ENCODE measurements at places on chromosomes 3 and 15.

- no peak for DNase-seq
Observed at GRCh38 chr3:169133178-169134161, 530.0 kb downstream of the MECOM start.

DNA sequence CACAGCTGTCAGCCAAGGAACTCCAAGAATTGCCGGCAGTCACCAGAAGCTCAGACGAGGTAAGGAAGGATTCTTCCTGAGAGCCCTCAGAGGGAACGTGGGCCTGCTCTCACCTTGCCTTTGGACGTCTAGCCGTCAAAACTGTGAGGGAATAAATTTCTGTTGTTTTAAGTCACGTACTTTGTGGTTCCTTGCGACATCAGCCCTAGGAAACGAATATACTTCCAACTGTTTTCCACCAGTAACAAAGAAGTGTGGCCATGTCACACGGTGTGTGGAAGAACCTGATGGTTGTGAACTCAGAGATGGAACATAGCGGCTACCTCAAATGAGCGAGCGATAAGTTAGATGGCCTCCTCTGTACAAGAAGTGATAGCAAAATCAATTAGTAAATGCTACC is 41.0 kb upstream of the B3GNT5 start:
- no peak for DNase-seq

- no peak for DNase-seq
Observed at GRCh38 chr3:102466001-102466400, 31.2 kb downstream of the ZPLD1 start.

DNA sequence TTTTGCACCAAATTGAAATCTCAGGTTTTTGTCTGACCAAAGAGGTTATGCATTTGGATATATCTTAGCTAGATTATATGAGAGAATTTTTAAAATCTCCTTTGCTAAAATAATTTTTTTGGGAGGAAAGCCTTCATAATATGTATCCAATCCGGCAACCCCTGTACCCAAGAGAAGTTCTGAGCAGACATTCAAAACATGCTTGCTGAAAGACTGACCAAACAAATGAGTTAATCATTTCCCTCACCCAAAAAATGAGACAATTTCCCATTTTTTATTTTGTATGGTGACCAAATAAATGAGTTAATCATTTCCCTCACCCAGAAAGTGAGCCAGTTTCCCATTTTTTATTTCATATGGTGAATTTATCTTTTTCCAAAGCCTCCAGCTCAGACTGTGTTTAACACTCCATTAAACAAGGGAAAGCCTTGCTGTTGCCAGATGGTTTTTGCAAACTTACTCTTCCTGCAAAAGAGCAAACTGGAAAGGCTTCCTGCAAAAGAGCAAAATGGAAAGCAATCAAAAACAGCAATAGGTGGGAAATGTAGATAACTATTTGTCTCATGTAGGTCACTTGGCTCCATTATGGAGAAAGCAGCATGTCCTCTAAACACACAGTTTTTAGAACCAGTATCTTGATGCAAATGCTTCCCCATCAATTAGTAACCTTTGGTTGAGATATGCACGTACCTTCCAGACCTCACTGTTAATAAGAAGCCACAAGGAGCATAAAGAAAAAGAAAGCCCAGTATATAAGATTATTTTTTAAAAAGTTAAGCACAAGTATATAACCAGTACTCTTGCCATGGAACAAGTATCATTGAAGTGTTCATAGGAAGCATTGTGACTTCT is 78.4 kb upstream of the OSTN start:
- DNase-seq = no peak

- no peak for DNase-seq
Observed at GRCh38 chr15:83178869-83179325, 28.7 kb downstream of the HDGFL3 start.

GRCh38 chr3:105868431-105868741 is 426 bp downstream of the CBLB start:
- peak; percentile 13 for DNase-seq

DNA sequence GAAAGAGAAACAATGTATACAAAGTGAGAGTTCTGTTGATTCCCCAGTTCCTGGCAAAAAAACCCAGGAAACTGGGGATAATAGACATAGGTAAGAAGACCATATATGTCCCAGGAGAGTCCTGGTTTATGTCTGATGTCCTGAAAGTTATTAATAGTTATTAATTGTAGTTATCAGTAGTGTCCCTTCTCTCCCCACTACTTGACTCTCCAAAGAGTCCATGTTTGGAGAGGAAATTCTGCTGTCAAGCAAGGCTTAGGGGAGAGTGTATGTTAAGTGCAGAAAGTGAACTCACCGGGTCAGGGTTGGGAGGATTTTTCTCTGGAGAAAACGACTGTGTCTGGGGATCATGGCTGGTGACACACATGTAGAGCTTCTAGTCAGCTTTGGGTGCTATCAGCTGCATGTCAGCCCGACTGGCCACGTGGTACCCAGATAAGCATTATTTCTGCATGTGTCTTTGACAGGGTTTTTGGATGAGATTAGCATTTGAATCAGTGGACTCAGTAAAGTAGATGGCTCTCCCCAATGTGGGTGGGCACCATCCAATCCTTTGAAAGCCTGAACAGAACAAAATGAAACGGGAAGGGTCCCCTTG is 80.4 kb downstream of the CACNA2D3 start:
- DNase-seq = no peak

GRCh38 chr3:134709076-134709475 is 58.3 kb upstream of the KY start:
- no peak for DNase-seq

DNA sequence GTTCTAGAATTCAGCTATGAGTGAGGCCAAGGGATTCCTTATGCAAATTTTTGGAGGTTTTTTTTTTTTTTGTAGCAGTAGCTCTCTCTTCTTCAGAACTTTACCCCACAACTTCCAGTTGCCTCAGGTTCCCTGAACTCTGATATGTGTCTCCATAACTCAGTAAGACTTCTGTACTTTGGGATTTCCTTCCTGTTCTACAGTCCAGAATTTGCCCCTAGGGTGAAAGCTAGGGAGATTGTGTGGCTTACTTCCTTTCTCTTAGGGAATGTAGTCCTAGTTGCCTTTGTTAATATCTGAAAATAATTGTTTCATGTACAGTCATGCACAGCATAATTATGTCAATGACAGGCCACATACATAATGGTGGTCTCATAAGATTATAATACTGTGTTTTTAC is 30.8 kb downstream of the LRRC28 start:
- no peak for DNase-seq

DNA sequence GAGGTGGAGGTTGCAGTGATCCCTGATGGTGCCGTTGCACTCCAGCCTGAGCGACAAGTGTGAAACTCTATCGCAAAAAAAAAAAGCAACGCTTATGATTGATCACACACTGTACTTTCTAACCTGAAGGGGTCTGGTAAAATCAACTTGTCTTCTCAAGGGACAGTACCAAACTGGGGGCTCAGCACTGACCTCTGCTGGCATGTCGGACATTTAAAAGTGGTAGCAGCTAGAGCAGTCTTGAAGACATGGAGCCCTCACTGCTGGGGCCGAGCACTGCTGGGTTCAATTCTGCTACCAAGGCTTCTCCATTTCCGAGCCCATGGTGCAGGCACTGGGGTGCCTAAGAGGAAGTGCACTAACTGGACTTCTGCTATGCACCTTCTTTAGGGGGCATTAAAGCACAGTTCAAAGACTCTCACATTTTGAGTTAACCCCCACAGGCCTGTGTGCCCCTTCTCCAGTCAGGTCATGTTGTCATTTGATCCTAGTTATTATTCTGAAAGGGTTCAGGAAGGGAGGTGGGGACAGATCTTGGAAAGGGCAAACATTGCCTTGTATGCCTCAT is 26.4 kb upstream of the LAMP3 start:
- no peak for DNase-seq

DNA sequence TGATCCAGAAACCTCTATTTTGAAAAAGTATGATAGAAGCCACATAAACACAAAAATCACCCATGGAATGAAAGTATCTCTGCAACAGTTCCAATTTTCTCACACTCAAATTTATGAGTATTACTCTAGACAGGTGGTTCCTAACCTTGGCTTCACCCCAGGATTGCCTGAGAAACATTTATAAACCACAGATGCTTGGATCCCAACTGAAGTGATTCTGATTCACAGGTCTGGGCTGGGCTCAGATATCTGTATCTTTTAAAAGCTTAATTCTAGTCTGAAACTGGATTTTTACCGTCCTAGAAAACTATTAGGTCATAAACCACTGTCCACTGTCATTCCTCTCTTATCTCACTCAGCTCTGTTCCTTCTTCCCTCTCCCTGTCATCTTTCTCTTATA is 7.4 kb upstream of the SST start:
- no peak for DNase-seq

DNA sequence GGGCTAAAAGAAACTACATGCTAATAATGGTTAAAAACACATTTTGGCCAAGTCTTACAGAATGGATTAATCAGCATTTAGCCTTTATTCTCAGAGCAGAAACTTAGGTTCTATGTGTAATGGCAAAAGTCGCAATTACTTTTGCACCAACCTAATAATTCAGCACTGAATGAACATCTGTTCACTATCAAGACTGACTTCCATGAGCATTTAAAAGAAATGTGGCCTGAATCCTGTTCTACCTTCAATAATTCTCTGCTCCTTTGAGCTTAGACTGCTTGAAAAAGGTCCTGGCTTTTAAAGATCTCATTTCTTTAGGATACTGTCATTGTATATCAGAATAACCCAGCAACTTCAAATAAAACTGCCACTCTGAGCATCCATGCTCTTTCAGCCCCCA is 145.9 kb downstream of the PDZRN3 start:
- no peak for DNase-seq

DNA sequence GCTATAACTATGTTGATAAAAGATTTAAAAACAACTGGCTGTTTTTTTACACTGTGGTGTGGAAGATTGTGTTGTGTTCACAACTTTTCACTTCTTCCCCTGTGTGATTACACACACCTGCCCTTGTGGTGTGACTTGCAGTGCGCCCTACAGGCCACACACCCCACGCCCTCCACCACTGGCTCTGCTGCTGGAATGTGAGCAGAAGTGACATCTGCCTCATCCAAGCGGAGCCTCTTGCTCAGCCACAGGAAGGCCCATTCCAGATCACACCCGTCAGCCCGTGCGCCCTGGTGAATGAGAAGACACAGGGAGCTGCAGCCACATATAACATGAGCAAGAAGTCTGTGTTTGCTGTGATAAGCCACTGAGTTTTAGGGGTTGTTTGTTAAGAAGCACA is 7.0 kb downstream of the CCR2 start:
- no peak for DNase-seq

DNA sequence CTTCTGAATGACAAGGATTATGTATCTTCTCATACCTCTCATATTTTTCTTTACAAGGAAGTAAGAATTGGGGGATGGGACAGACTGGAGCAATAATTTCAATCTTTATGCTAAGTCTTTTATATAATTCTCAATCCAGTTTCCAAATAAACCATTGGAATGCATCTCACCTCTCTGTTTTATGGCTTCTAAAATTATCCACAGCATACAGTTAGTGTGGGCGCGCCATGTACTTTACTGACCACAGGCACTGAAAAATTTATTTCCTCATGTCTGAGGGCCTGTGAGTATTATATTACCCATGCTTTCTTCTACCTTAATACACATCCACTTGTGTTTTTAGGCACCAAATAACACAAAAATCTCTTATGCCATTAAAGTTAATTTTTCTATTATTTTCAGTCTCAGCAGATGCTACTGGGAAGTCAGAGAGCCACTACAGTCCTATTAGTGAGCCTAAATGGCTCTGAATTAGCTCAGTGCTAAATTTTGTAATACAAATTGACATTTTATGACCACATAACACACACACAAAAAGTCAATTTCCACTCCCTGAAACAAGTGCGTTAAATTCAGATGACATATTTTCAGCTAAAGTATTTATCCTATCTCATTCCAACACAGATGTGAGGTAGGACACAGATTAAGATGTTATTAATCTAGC is 39.3 kb downstream of the SLITRK3 start:
- no peak for DNase-seq

- no peak for DNase-seq
Observed at GRCh38 chr3:27719314-27720003, 2.7 kb downstream of the EOMES start.

GRCh38 chr15:31373096-31373865 is 46.6 kb downstream of the KLF13 start:
- no peak for DNase-seq

DNA sequence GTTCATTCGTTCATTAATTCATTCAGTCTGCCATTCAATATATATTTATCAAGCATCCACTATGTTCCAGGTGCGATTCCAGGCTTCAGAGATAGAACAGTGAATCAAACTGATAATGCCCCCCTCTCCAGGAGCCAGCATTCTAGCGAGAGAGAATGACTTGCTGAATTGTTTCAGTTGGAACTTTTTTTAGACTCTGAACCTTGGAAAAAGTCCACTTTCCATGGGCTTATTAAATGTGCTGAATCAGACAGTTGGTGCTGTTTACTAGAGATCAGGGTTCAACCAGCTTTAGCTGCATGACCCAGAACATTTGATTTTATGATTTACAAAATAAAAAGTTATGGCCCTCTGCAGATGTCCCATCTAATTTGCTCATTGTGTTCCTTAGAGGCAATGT is 213.2 kb downstream of the THSD4 start:
- no peak for DNase-seq

- DNase-seq = no peak
Observed at GRCh38 chr3:59502806-59503205, 453.0 kb upstream of the CFAP20DC start.

DNA sequence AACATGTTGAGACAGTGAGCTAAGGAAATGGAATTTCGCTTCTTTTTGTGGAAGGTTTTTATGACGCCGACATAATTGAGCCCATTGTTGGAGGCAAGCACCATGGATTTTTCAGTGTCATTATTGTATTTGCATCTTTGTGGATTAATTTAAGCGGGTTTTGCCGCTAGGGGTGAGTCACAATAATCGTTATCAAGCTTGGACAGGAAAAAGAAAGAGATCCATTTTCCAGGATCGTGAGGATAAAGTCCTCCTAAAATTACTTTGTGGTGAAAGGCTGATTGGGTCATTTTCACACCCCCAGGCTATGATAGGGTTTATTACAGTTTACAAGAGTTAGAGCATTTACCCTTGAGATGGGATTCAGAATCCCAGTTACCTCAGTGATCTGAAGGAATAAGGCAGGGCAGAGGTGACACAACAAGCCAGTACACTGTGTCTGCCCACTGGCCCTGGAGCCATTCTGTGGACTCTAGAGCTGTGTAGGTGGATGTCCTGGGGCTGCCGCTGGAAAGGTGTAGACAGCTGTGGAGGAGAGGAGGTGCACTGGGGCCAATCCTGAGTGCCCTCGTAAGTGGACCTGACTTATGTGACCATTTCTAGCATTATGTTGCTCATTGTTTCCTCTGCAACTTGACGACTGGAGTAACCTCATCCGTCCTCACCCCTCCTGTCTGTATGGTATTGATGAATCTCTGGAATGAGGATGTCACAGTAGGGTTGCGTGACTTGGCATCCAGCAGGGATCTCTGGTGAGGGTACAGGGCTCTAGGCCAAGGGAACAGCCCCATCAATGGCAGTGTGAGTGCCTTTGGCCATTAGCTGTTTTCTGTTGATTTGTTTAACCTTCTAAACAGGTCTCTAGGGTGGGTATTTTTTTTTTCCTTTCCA is 370.1 kb downstream of the LRTM1 start:
- no peak for DNase-seq

DNA sequence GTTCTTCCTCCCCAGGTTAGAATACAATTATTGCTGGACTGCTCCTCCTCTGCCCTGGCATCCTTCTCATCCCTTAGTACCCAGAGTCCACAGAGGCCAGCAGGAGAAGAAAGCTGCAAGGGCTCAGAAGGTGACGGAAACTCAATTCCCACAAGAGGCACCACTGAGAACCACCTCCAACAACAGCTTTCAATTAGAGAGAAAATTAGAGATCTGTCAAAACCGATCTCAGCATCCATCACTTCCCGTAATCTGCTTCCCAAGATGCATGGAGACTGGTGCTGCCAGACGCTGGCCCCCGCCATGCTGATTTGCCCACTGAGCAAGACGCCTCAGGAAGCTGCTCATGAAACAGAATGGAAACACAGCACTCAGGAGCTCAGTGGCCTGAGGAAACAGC is 135.0 kb upstream of the PRICKLE2 start:
- DNase-seq = no peak

Measured in stimulated activated CD8-positive, alpha-beta memory T cell treated with anti-CD3 and anti-CD28 coated beads, Interleukin-4, amount 100 ng/mL, for 24 hours (primary cell).